Dorsolateral prefrontal cortex (tissue), 122 donors: ENCODE measurements at places on chromosomes 5 and 9.

DNA sequence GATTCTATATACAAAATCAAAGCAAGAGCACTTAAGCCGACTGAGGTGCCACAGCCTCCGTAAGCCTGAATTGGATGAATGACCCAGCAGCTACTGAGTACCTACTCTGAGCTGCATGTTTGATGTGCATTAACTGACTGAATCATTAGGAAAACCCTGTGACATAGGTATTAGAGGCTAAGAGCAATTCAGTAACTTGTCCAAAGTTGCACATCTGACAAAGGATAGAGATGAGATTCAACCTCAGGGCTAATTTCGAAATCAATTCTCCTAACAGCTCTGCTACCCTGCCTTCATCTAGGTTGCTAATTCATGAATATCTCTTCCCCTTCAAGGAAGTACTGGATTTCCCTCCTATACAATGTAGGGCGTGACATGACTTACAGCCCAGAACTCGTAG is 89.1 kb upstream of the GLIS3 start:
- no peak for DNase-seq

DNA sequence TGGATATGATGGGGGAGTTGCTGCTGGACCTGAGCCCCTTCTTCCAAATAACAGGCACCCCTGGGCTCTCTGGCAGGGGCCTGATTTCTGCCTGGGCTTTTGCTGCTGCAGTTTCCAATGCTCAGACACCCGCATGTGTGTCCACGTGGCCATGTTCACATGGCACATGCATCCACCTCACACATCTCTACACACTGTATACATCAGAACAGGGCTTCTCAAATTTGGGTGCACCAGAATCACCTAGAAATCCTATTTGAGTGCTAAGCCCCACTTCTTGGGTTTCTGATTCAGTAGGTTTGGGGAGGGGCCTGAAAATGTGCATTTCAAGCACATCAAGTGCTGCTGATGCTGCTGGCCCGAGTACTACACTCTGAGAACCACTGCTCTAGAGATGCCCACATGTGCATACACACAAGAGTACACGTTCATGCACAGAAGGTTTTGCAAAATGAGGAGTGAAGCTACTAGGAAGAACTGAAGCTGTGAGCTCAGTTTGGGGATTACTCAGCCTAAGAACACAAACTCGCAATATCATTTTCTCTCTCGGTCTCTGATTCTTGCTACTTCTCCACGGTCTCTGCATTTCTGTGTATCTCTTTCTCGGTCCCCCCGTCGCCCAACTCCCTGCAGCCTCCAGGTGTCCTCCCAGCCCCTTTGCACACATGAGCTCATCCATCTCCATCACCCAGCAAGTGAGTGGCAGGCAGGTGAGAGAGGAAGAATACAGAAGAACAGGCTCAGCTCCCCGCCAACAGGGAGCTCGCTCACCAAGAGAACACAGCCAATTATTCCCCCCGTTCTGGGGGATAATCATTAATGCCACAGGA is 97.0 kb downstream of the PCDH1 start:
- DNase-seq = no peak

DNA sequence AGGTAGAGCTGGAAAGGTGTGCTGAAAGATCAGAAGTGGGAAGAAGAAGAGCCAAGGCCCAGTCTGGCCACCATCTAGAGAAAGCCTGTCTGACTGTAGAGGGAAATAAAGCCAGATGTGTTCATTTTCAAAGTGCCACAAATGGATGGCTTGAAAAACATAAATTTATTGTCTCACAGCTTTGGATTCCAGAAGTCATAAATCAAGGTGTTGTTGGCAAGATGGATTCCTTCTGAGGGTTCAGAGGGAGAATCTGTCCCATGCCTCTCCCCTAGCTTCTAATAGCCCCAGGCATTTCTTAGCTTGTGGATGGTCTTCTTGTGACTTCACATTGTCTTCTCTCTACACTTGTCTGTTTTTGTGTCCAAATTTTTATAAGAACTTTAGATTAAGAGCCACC is 6.2 kb upstream of the PRELID2 start:
- DNase-seq = no peak

DNA sequence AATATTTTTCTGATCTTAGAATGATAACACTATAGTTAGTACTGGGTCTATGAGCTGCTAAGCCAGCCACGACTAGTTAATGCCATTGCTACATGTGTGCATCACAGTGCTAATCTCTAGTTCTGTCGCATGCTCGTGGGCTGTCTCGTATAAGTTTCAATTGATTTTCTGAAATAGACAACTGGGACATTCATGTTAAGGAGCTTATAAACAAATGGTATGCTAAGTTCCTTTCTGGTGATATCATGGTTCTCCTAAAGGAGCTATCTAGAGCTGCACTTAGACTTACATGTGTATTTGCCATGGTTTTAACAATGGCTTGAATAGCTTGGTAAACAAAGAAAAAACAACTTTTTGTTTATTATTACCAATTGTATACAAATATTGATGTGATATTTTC is 46.2 kb downstream of the F2RL2 start:
- DNase-seq = no peak

- DNase-seq = no peak
Observed at GRCh38 chr5:115320006-115320405, 23.6 kb upstream of the CCDC112 start.

DNA sequence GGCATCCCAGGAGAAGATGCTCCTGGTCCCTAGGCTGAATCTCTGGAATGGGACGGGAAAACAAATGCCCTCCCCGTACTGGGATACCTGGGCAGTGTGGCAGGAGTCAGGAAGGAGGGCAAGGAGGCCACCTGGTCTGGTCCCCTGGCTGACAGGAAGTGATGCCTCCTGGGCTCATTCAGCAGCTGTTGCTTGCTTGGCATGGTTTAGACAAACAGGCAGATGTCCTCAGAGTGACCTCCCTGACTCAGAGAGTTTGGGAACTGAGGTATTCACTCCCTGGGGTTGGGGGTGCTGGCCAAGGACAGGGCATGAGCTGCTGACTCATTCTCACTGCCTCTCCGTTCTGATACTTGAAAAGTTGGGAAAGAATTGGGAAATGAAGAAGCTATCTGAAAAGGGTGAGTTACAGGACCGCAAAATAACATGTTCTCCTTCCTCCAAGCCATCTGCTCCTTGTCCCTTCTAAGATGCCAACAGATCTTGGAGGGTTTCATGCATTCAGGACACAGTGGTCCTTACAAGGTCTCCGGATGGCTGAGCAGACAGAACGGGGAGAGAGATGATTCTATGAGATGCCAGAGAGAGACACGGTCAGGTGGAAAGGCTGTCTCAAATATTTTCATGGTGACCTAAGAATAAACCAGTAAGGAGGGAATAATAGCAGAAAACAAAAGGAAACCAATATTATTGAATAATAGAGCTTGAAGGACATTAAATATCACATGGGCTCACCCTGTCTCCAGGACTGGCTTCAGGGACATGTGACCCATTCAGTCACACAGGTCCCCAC is 534.5 kb downstream of the BNC2 start:
- no peak for DNase-seq

DNA sequence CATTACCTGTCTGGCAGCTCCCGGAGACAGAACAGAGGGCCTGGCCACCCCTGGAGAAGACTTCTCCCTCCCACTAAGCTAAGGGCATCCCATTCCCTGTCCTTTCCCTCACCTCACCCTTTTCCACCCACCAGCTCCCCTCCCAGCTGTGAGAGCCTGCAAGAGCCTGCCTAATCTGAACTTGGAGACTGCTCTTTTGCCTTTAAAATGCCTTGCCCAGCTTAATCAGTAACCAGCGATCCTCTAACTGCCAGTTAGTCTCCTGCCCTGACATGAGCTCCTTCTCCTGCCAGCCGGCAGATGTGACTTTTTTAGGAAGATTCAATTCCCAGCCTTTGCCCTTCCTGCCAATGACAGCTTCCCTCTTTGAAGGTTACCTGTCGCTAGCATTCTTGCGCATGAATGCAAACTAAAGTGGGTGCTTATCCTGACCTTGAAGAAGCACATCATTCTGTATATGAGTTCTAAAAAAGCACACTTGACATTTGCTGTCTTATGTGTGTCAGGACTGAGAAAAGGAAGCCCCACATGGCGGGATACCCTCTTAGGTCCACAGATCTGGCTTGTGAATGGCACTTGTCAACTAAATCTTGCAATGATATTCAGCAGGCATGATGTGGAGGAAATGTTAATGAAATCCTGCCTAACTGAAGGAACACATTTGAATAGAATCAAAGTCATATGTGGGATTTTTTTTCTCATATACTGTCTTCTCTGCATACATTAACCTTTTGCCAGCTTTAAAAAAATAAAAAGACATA is 411.2 kb upstream of the SLC30A5 start:
- DNase-seq = no peak

- no peak for DNase-seq
Observed at GRCh38 chr5:115835481-115835880, 5.9 kb downstream of the ATG12 start.

DNA sequence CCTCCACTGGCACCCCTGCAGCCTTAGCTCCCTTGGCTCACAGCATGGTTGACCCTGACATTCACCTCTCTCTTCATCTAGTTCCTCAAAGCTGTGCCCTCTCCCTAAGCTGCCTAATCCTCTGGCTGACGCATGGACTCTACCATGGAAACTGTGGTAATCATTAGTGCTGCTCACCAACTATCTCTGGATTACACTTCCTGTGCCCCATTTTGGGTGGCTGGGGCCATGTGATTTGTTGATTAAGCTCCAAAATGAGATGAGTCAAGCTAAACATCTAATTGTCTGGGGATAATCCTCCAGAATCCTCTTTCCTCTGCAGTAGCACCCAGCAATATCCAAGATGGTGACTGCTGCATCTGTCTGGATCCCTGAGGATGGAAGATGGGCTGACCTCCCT is 264.4 kb downstream of the SH3GL2 start:
- DNase-seq = no peak

DNA sequence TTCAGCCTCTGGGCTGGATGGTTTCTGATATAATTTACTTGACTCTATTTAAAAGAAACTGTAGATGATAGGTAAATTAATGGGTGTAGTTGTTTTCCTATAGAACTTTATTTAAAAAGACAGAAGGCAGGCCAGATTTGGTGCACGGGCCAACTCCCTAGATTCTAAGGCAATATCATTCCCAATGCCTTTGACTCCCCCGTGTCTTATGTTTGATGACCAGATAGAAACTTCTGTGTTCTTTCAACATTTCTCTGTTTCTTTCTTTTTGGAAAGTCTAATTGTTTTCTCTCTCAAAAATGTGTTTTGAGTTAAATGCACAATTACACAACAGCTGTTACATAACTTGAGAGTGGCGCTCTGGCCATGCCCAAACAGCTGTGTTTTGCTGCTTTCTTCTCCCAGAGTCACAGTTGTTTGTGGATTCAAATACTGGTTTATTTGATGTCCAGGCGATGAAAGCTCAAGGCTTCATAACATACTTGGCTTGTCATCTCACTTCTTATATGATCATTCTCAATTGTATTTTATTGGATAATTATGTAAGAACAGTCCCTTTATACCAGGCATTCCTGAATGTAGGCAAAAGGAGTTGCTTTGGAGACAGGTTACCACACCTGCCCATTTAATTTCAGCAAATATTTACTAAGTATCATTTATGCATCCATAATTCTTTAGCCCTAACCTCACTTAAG is 1.7 kb upstream of the ALDH1A1 start:
- DNase-seq = no peak

DNA sequence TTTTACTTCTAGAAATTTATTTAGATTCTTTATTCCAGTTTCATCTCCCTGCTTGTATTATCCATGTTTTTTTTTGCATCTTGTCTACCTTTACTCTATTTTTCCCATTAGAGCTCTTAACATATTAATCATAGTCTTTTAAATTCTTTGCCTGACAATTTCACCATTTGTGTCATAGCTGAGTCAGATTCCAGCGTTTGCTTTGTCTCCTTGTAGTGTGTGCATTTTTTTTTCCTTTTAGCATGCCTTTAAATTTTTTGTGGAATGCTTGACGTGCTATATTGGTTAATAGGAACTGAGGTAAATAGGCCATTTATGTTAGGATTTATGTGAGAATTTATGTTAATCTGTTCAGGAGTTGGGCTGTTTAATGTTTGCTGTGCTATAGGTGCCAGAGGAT is 41.8 kb upstream of the NFIL3 start:
- DNase-seq = no peak

- DNase-seq = no peak
Observed at GRCh38 chr5:38615981-38616451, 59.6 kb upstream of the LIFR start.

GRCh38 chr9:70112981-70113380 is 69.3 kb downstream of the MAMDC2 start:
- DNase-seq = no peak

GRCh38 chr5:132437604-132438266 is 52.8 kb downstream of the IRF1 start:
- DNase-seq = no peak

DNA sequence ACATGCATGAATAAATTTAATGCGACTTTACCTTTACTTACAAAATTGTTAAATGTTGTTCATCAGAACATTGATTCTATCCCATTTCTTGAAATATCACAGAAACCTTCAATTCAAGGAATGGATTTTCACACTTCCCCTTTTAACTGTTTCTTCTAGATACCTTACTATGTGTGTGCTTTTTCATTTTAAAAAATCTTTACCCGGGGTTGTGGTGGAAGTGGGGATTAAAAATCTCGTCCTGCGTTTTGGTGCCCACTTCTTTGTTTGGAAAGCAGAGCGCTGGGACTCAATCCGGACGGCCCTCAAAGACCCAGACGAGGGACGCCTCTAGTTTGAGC is 5.8 kb upstream of the MEF2C start:
- DNase-seq = no peak

GRCh38 chr9:79371948-79372555 is 199.7 kb upstream of the TLE4 start:
- no peak for DNase-seq

DNA sequence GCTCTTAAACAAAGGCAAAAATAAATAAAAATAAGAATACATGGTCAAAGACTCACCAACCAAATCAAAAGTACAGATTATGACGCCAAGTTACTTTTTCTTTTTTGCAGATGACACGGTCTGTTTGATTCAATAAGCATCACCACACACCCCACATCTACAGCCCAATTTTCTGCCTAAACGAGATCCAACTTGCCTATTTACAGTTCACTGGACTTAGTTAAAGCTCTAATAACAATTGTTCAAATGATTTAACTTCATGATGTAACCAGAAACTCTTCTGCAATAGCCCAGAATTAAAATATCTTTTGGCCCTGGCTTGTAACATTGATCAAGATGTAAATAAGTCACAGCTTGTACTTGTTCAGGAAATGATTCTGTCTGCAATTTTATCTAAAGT is 590.3 kb upstream of the C9orf72 start:
- no peak for DNase-seq
